ENCODE measurements at places on chromosomes 13 and 19.

- DNase-seq: no peak
These were observed 4.2 kb downstream of the FPR3 start for GRCh38 chr19:51799034-51799773.

GRCh38 chr13:102628559-102628958 is 31.8 kb downstream of the TPP2 start:
- no peak for DNase-seq

- no peak for DNase-seq
These were observed 1.1 kb downstream of the KIR3DL2 start for GRCh38 chr19:54851353-54851752.

DNA sequence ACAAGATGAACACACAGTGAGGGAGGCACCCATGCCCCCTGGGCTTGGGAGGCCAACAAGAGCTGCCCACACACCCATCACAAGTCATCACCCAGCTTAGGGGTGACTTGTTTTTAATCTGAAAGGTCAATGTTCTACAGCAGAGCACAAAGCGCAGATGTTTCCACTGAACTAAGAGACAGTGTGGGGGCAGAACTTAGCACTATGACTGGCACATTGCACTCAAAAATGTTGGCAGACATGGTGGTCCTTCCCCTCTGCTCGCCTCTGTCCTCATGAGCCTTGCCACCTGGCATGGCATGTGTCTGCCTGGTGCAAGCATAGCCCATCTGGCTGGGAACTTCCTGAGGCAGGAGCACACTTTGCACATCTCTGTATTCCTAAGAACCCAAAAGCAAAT is 81.4 kb upstream of the ZNF98 start:
- no peak for DNase-seq

- DNase-seq: no peak
These were observed 495.8 kb upstream of the KLF12 start for GRCh38 chr13:74629985-74630384.

DNA sequence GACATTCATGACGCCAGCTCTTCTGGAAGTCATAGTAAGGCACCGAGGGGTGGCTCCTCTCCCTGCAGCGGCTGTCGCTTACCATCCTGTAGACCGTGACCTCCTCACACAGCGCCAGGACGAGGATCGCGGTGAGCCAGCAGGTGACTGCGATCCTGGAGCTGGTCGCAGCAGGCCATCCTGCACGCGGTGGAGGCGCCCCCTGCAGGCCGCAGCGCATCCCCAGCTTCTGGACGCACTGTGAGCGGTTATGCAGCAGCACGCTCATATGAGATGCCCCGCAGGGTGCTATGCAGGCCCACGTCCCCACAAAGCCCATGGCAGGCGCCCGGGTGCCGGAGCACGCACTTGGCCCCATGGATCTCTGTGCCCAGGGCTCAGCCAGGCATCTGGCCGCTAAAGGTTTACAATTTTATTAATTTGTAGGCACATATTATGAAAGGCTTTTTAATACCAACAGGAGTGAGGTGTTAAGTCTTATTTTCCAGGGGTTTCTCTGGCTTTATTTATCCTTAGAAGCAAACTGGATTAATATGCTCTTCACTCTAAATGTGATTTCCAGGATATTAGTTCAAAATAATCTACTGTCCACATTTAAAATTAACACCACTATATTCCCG is 35.6 kb upstream of the PSPC1 start:
- no peak for DNase-seq

GRCh38 chr13:100668408-100668807 is 6.2 kb downstream of the TMTC4 start:
- DNase-seq: no peak

DNA sequence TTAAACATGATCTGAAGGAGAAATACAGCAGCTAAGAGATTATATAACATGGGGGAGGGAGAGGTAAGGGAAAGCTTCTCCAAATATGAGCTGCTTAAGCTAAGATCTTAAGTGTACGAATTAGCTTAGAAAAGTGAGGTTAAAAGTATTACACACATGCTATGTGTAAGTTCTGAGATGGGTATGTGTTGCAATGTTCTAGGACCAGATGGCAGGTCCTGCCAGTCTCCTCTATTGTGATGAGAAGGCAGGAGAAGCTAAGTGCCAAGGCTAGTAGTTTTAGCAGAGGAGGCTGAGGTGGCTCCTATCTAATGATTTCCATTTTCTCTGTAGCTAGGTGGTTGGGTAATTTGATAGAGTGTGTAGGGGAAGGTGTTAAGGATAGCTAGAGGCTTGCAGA is 57.6 kb downstream of the MICU2 start:
- DNase-seq: no peak

DNA sequence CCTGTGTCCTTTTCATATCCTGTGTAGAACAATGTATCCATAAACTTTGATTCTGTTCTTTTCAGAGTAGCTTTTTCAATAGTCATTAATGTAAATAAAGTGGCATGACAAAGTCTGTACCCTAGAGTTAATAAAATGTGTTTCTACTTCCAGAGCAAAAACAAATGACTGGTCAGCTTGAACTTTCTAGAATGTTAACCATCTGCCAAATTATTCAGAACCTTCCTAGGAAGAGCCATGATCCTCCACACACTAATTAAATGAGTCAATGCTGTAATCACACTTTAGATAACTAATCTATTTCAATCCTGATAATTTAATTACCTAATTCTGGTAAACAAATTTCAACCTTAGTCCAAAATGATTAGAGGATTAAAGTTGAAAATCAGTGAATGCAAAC is 73.2 kb downstream of the DIAPH3 start:
- DNase-seq: no peak

GRCh38 chr13:44903574-44903985 is 85.7 kb downstream of the NUFIP1 start:
- no peak for DNase-seq

DNA sequence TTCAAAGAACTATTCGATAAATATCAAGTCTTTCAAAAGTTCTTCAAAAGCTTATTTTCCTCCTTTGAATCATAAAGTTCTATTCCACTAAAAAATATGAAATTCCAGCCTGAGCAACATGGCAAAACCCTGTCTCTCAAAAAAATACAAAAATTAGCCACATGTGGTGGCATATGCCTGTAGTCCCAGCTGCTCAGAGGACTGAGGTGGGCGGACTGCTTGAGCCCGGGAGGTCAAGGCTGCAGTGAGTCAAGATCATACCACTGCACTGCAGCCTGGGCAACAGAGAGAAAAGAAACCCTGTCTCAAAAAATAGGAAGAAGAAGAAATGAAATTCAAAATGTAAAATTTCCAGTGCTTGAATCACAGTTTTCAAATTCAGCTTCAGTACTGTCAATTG is 24.6 kb downstream of the CAB39L start:
- DNase-seq: no peak

GRCh38 chr13:69545551-69545950 is 562.1 kb upstream of the ATXN8OS start:
- no peak for DNase-seq

DNA sequence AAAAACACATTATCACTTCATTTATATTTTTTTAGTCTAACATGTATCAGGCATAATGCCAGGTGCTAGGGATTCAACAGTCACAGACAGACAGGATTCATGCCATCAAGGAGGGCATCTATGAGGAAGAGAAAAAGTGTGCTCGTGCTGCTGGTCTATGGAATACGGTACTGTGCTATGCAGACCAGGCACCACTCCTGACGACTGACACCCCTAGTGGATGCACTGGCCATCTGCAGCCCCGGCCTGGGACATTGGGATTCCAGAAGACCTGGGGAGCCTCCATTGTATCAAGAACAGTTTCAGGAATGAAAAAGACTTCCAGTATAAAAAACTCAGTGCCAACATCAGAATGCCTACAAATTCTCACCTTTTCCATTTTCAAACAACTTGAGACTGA is 94.0 kb downstream of the KLF12 start:
- DNase-seq: peak; percentile 19

DNA sequence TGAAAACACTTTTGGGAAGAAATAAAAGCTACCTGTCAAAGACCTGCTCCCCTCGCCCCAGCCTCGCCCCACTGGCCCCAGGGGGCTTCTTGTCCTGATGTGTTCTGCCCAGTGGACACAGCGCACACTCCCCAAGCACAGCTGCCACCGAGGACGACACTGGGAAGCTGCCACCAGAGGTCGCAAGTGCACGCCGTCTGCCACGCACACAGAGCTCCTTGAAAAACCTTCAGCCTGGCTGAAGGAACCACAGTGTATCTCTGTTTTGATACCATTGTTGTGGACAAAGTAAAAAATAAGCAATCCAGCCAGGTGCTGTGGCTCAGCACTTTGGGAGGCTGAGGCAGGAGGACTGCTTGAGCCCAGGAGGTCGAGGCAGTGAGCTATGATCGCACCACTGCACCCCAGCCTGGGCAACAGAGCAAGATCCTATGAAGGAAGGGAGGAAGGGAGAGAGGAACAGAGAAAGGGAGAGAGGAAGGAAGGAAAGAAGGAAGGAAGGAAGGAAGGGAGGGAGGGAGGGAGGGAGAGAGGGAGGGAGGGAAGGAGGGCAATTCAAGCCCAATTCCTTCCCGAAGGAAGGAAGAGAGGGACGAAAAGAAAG is 57.3 kb downstream of the CEBPG start:
- peak; percentile 68 for DNase-seq
